ENCODE measurements at places on chromosomes 11 and 22.

DNA sequence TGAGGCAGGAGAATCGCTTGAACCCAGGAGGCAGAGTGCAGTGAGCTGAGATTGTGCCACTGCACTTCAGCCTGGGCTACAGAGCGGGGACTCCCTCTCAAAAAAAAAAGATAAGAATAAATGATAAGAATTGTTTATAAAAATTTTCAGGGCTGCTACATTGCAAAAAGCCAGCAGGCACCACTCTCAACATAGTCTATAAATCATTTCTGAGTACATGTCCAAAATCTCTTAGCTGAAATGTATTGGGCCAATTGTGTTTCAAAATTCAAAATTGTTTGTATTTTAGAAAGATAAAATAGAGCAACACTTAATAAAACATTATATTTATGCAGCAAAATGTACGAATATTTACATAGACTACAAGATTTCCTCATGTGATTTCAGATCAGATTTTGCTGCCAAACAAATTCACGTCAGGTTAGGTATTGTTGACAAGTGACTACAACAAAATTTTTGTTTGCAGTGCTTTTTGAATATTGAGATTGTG, 13.9 kb downstream of the PGR start:
- no peak for DNase-seq

DNA sequence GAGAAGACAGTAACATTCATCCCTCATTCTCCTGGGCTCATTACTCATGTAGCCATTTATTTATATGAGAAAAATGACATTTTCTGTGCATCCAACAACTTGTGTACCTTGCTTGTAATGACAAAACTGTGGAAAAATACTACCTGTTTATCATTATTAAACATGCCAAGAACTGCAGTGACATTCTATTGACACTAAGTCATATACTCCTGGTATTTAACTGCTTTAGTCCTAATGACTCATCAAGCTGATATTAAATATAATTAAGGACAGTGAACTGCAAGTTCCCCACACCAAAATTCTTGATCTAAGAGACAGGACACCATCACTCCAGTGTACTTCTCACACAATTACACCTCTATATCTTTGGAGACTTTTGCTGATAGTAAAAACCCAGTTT, 1328.7 kb upstream of the RAG2 start:
- DNase-seq = no peak

GRCh38 chr11:25838918-25839625, 492.9 kb upstream of the ANO3 start:
- DNase-seq = no peak

DNA sequence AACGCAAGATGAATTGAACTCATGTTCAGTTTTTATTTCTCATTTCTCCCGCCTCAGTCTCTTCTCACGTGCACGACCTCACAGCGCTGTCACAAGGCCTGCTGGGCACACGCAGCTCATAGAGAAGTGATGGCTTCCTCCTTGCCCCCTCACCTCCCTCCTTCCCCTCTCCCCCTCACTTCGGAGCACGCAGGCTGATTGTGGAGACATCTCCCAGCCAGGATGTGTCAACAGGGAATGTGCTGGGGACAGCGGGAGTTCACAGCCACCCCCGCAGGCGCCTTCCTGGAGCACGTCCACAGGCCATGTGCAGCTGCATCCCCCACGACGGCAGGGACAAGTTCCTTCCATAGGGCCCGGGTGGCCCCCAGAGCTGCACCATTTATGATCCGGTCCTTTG, 29.1 kb upstream of the KRTAP5-6 start:
- DNase-seq = no peak

GRCh38 chr11:82653752-82654151, 79.9 kb downstream of the FAM181B start:
- no peak for DNase-seq

GRCh38 chr11:118791961-118792569, 1.1 kb upstream of the DDX6 start:
- no peak for DNase-seq

GRCh38 chr11:77636731-77637344, 756 bp downstream of the CLNS1A start:
- no peak for DNase-seq

- no peak for DNase-seq
These were observed 9.3 kb downstream of the KCNJ5 start for GRCh38 chr11:128900468-128900867.
